Sigmoid colon (tissue), 7 donors: ENCODE measurements at places on chromosomes 2 and 18. TPM values are rescaled to one million over a fixed set of nuclear protein-coding genes. Genes with fewer than 3 reads are reported as not detected.

The CCBE1 gene
- total RNA-seq, result 45.1 TPM

GRCh38 chr2:240149943-240150784, 9.7 kb upstream of the OTOS start:
- DNase-seq, result no peak

The ASIC4 gene
- not detected for total RNA-seq

The RTTN gene
- 11.3 TPM for total RNA-seq

DNA sequence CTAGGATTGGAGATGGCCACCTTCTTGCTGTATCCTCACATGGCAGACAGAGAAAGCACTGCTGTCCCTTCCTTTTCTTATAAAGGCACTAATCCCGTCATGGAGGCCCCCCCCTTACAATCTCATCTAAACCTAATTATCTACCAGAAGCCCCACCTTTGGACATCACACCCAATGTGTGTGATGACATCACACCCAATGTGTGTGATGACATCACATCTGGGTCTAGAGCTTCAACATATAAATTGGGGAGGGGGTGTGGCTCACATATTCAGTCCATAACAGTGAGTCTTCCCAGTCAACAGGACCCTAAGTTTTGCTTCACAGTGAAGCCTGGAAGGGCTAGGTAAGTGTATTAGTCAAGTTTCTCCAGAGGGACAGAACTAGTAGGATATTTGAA, 213.1 kb downstream of the NYAP2 start:
- DNase-seq, result no peak

GRCh38 chr2:43345391-43345813, 119.0 kb upstream of the ZFP36L2 start:
- no peak for DNase-seq

The CDH19 gene
- total RNA-seq, result 21.2 TPM

DNA sequence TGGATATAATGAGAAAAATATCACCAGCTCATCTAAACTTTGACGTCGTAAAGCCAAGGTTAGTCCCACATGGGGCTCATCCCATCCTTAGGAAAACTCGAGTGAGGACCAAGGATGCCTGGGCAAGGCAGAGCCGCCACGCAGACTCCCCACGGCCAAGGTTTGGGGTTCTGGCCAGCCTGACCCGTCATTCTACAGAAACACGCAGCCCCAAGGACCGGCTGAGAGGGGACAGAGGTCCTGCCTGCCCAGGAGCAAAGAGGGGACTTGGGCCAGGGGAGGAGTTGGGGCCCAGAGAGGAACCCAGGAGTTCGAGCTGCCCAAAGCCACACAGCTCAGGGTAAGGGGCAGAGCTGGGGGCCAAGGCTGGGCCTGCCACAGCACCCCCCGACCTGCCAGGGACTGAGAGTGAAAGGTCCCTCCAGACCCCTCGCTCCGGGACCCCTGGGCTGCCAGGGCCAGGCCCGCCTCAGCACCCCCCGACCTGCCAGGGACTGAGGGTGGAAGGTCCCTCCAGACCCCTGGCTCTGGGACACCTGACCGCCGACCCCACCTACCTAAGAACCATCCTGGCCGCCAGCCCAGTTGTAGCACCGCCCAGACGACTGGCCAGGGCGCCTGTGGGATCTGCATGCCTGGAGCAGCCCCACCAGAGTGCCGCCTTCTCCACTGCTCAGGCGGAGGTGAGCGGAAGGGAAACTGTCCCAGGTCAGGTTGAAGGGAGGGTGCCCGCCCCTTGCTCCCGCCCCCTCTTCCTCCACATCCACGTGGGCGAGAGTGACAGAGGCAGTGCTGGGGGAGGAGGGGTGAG, at the start of gene PDCD1:
PDCD1 (minus strand) TSS at position 689 of the 811 bp plus-strand sequence; CDS start at position 633, 56 bp downstream.
- peak; percentile 68 for DNase-seq

GRCh38 chr18:35713545-35713944, 132.0 kb downstream of the GALNT1 start:
- DNase-seq, result no peak

DNA sequence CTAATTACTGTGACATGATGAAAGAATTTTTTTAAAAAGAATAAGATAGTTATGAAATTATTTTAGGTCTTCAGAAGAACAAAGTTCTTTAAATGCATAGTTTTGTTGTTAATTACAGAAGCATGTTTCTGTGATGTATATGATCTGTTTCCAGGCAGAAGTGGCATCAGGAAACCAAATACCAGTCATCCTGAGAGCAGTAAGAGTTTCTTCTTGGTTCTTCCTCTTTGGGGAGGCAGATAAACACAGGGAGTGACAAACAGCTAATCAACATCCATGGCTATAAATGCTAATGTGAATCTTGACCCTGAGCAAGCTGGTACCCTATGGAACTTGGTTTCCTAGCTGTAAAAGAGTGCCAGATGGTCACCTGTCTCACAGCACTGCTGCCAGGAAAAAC, 29.2 kb downstream of the WIPF1 start:
- no peak for DNase-seq

DNA sequence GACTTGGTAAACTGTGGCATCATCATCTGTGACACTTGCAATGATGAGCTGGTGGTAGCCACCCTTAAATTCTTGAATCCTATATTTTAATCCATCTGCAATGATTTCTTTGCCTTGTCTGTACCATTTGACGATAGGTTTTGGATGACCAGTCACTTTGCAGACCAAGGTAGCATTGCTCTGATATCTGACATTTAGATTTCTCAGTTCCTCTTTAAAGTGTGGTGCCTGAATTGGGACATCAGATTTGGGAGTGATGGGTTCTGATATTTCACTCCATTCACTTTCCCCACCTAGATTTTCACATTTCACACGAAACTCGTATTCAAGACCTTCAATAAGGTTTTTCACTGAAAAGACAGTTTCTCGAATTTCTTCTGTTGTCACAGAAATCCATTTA, 55.8 kb downstream of the PLEKHA3 start:
- no peak for DNase-seq
